ENCODE measurements at places on chromosomes 6 and 20.

GRCh38 chr20:7665376-7665775, 274.9 kb downstream of the HAO1 start:
- no peak for DNase-seq

DNA sequence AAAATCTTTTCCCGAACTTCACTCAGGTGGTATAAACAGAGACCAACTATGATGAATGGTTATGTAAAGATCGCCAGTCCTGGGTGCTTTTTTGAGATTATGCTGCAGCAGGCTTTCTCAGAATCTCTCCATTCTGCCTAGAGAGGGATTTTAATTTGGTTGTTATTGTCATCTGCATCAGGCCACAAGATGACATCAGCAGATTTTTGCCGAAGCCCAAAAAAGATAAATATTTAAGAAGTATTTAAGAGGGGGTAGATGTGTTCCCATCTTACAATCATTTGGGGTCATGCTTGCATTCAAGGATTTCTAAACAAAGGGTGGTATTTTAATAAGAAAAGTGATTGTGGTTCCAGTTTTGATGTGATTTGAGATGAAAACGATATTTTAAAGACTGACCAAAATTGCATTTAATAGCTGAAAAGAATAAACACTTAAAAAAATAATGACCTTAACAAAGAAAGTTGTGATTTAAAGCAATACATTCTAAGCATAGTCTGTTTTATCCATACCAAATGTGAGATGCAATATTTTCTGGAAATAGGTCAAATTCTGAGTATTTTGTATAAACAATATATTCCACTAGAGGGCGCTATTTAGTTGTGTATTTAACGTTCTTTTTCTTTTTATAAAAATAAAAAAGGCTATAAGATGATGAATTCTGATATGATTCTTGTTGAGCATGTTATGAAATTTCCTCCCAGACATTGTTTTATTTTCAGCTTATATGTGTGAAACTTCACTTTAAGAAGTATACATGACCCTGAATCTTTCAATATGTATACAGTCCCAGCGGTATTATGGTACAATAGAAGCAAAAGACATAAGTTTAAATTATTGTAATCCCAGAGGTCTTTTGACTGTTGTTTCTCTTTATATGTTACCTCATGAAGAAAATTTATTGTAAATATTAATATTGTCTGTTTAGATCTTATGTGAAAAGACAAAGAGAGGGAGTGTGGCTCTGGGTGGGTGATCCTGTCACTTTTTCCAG, 51.0 kb upstream of the ZFP64 start:
- DNase-seq: no peak

DNA sequence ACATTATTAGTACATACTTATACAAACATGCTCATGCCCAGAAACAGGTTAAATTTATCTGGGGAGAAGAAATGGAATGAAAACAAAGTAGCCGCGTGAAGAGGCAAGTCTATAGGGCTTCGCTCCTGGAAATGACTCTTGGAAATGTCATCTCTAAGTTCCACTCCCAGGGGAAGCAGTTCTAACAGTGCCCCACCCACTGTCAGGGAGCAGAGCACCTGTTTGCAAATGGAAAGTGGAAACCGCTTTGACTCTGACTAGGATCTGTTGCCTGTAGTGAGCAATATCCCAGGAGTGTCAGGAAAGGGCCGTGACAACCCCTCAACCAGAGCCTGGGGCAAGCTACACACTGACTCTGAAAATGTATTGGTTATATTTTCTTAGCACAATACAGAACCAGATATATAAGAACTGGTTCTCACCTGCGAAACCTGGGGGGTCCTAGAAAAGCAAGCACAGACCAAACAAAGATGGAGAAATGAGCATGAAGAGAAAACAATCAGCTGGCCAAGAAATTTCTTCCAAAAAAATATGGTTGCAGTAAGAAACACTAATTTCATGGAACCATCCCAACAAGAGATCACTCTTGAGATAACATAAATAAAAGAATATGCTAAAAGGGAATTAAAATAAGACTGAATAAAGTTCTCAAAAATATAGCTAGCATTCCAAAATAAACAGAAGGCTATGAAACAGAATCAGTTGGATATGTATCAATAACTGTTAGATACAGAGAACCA, 47.5 kb upstream of the CRISP1 start:
- DNase-seq: no peak

- DNase-seq: no peak
Observed at GRCh38 chr6:132751306-132751705, 6.4 kb downstream of the VNN2 start.

DNA sequence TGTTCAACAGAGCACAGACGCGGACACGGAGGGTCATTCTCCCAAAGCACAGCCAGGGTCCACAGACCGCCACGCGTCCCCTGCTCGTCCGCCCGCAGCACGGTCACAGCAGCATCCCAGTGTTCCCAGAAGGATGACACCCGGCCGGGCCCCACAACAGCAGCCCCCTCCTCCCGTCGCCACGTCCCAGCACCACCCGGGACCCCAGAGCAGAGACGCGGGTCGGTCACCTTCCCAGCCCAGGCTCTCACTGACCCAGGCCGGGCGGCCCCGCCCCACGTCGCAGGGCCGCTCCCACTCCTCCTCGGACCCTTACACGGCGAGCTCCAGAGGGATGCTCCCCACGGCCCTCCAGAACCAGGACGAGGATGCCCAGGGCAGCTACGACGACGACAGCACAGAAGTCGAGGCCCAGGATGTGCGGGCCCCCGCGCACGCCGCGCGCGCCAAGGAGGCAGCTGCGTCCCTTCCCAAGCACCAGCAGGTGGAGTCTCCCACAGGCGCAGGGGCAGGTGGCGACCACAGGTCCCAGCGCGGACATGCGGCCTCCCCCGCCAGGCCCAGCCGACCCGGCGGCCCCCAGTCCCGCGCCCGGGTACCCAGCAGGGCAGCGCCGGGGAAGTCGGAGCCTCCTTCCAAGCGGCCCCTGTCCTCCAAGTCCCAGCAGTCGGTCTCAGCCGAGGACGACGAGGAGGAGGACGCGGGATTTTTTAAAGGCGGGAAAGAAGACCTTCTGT, 64.3 kb downstream of the FNDC1 start:
- DNase-seq: no peak

DNA sequence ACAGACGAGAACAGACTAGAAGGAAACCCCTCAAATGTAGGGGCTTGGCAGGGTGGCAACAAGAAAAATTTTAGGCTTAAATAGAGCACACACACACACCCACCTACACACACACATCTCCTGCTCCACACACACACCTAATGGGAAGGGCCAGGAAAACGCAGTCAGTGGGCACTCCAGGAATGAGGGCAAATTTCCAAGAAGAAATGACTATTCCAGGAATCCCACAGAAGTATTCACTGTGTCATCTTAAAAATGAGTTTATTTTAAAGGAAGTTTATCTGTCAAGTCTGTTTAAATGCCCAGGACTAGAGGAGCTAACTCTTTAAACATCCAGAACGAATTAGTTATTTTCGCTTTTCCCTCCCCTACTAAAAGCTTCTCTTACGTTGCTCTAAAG, 13.0 kb downstream of the ALDH8A1 start:
- DNase-seq: no peak

GRCh38 chr6:133937909-133938308, 15.1 kb upstream of the TBPL1 start:
- no peak for DNase-seq

DNA sequence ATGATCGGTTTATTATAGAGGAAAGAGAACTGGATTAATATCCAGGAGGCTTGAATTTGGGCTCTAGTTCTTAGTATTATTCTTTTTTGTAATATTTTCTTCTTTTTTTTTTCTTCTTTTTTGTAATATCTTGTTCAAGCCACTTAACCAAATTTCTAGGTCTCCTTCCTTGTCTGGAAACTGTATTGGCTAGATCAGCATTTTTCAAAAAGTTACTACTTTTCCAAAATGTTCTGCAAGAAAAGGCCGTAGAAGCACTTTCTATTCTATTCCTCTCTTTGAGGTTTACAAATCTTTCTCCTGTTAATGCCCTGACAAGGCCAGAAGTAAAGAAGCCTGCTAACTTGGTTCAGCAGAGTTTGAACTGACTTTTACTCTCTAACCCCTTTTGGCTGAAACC, 12.0 kb downstream of the BMP6 start:
- no peak for DNase-seq

DNA sequence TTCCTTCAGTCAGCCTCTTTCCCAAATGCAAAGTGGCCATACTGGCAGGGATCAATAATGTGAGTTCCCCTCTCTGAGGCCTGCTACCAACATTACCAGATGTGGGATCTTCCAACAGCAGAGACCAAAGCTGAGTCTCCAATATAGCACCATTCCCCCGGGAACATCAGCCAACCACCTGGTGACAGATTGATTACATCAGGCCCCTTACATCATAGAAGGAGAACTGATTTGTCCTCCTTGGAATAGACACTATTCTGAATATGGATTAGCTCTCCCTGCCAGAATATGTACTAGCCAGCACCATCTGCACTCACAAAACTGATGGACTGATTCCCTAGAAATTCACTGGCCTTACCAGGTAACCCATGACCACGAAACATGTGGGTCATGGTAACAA, 61.9 kb upstream of the CARMIL1 start:
- DNase-seq: no peak

GRCh38 chr6:11586536-11586935, 49.0 kb downstream of the TMEM170B start:
- DNase-seq: no peak

DNA sequence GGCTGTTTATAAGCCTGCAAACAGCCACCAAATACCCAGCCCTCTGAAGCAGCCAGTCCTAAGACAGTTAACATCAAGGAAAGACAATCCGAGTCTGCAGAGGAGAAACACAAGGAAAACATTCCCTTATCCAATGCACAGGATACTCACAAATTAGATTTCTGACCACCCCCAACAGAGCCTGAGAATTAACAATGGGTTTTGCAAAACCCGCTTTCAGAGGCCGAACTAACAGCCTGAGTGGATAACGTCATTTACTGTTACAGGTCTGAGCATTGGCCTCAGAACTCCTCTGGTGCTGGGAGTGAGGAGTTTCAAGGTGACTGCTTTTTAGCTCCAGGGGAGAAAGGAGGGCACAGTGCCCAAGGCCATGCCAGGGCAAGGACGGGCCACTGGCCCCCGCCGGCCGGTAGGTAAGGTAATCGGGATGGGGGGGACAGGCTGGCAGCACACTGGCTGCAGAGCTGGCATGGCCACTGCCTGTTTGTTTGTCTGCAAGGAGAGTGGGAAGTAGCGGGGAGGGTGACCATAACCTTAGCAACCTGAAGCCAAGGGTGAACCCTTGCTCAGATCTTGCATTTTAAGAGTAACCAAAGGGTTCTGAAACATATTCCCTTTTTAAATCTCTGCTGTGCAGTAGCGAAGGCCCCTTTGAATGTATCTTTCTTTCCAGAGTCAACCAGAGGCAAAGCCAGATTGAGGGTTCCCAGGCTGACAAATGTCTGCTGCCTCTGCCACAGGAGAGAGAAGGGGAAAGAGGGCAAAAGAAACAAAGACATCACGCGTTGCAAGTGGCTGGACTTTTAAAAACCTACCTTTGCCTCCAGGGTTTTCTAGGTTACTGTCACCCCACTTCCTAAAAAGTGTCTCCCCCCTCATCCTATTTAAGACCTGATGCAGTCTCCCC, 3.9 kb downstream of the ZMYND8 start:
- DNase-seq: no peak

DNA sequence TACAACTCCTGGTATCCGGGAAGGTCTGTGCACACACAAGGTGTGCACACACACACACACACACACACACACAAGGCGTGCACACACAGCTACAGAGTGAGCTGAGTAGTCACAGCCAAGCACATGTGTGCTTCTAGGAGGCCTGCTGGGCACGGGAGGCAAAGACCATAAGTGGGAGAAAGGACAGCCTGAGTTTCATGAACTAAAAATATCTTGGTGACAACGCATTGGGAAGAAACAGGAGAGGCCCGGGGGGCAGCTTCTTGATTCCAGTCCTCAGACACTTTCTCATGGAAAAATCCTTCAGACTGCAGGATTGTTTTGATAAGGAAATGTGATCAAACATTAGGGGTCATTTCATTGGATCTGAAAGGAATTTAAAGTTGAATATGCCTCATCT, 2.6 kb downstream of the TRAF3IP2 start:
- DNase-seq: no peak

GRCh38 chr6:169254456-169255316, 1.0 kb upstream of the THBS2 start:
- no peak for DNase-seq

- DNase-seq: no peak
Observed at GRCh38 chr20:52011093-52011492, 180.5 kb downstream of the ZFP64 start.

- DNase-seq: no peak
Observed at GRCh38 chr6:169573883-169574282, 127.9 kb downstream of the WDR27 start.

GRCh38 chr6:99575544-99576227, 7.2 kb upstream of the CCNC start:
- DNase-seq: no peak

GRCh38 chr6:36252005-36252404, 17.9 kb upstream of the PNPLA1 start:
- no peak for DNase-seq

- no peak for DNase-seq
Observed at GRCh38 chr6:88342336-88342735, 176.2 kb upstream of the CNR1 start.

GRCh38 chr6:704046-704445, 11.1 kb upstream of the EXOC2 start:
- no peak for DNase-seq

GRCh38 chr6:159806021-159806458, 6.0 kb downstream of the PNLDC1 start:
- DNase-seq: no peak

DNA sequence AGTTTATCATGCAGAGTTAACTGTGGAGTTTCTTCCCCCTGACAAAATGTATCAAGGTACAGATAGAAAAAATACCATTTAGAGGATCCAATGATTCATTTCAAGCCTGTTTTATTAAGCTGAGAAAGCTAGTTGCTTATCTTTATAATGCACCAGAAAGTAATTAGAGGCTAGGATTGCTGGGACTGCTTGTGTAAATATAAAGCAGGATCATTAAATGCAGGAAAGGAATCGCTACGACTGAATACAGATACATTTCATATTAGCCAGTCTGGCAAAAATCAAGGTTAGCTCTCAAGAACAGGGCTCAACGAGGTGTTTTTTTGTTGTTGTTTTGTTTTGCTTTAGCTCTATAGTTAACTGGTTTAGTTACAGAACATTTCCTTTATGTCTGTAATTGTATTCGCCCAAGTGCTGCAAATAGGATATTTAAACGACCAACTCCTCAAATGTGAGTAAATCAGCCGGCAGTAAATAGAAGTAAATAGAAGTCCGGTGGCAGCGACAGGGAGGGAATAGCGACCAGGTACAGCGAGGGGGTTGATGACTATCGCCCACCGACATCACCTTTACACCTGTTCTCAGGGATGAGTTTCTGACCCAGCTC, 748 bp downstream of the UBE2J1 start:
- DNase-seq: no peak

GRCh38 chr6:38012573-38012972, 193.0 kb downstream of the ZFAND3 start:
- DNase-seq: peak; percentile 2

All from stimulated activated CD8-positive, alpha-beta memory T cell treated with anti-CD3 and anti-CD28 coated beads, Interleukin-15, amount 100 ng/mL, for 48 hours (primary cell).